DMS79 treated with DMSO at 0.1 percent for 48 hours (cell line): ENCODE measurements at places on chromosomes 7 and 10.

- no peak for DNase-seq
Observed at GRCh38 chr7:12635830-12636229, 51.6 kb upstream of the ARL4A start.

GRCh38 chr7:131250331-131250730, 77.3 kb upstream of the MKLN1 start:
- peak; percentile 71 for DNase-seq

GRCh38 chr10:6074489-6075301, 12.5 kb upstream of the IL2RA start:
- DNase-seq = no peak

- DNase-seq = no peak
Observed at GRCh38 chr7:119842786-119843185, 430.2 kb upstream of the KCND2 start.

DNA sequence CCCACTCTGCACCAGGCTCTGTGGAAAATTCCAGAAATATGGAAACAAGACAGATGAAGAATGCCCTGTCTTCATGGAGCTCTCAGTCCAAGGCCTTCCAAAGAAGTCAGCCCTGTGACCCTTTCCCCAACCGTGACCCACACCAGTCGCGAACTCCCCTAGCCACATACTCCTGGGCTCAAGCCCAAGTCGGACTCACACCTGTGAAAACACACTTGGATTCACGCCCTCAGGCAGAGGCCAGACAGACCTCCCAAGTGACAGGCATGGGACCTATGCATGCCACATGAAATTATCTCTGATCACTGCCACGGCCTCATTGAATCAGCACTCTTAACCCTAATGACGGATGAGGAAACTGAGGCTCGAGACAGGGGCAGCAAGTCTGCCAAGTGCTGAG, 42.5 kb downstream of the ZCCHC24 start:
- no peak for DNase-seq

- no peak for DNase-seq
Observed at GRCh38 chr7:106814887-106815286, 50.2 kb upstream of the PIK3CG start.

- DNase-seq = no peak
Observed at GRCh38 chr10:116748041-116748440, 5.7 kb upstream of the HSPA12A start.

- no peak for DNase-seq
Observed at GRCh38 chr10:114930320-114930719, 7.7 kb upstream of the TRUB1 start.

GRCh38 chr7:148156233-148156632, 434.3 kb upstream of the C7orf33 start:
- DNase-seq = no peak
